ENCODE measurements at places on chromosomes 3 and 15. TPM values are rescaled to one million over a fixed set of nuclear protein-coding genes. Genes with fewer than 3 reads are reported as not detected.

The BCL2A1 gene
- polyA plus RNA-seq, result 0.50 TPM

The MLF1 gene
- 0.20 TPM for polyA plus RNA-seq

The ZMYND10 gene
- 0.23 TPM for polyA plus RNA-seq

The FSD2 gene
- polyA plus RNA-seq, result 0.10 TPM

GRCh38 chr3:153957421-153957820 lies 163.8 kb upstream of the ARHGEF26 start:
- DNase-seq, result no peak

DNA sequence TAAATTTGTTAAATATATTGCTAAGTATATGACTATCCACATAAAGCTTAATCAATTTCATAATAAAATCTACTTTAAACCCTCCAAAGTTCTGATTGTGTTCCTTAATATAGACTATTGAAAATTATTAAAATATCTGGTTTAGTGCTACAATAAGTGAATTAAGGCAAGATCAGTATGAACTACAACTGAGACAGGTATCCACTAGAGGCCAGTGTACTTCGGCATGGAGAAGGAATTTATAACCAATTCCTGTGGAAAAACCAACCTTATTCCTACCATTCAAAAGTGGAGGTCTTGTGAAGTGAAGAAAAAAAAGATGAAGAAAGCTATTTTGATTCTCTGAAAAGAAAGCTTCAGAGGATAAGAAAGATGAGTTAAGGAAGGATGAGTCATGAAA lies 237.7 kb downstream of the SUCLG2 start:
- DNase-seq, result no peak

- DNase-seq, result no peak
These were observed 88.6 kb downstream of the ATP8B4 start for GRCh38 chr15:50030456-50030855.

DNA sequence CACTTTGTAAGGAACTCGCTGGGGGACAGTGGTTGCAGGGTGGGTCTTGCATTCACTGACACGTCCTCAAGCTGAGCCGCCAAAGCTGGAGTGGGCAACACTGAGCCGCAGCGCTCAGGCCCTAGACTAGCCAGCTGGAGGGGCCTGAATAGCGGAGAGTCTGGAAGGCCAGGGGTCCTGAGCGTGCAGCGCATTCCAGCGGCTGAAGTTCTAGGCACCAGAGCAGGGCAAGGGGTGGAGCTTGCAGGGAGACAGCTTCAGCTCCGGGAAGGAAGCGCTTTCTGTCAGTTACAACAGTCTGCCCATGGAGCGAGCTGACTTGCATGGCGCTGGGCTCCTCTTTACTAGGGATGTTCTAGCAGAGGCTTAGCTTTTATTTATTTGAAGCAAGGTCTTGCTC lies 2.7 kb downstream of the MAP6D1 start:
- no peak for DNase-seq

Measured in liver (tissue), 10 donors.